ENCODE measurements at places on chromosomes 6 and 20.

- no peak for DNase-seq
Observed at GRCh38 chr6:46850792-46851191, 57.6 kb downstream of the MEP1A start.

DNA sequence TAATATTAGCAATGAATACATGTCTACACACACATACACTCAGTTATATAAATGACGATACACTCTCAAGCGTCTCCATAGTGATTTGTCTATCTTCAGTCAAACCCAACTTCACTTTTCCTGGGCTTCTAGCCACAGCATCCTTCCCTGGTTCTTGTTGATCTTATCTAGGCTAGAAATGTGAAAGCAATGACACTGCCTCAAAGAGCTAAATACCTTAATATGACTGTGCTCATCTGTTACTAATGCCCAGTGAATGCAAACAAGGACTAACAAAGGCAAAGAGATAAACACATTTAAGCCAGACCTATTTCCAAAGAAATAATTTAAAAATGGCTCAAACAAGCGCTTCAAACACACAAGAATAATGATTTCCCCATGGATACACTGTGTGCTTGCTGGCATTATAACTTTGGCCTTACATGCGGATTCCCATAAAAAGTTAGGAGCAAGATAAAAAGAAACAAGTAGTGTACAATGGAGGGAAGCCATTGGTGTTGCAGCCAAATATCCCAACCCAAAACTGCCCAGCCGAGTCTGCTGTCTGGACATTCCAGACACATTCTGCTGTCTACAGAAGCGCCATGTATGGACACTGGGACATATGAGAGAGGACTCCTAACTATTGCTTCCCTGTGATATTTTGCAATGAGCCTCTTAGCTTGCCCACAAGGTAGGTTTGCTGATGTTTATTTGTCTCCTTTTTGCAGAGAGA, 19.5 kb upstream of the DAAM2 start:
- DNase-seq = no peak

DNA sequence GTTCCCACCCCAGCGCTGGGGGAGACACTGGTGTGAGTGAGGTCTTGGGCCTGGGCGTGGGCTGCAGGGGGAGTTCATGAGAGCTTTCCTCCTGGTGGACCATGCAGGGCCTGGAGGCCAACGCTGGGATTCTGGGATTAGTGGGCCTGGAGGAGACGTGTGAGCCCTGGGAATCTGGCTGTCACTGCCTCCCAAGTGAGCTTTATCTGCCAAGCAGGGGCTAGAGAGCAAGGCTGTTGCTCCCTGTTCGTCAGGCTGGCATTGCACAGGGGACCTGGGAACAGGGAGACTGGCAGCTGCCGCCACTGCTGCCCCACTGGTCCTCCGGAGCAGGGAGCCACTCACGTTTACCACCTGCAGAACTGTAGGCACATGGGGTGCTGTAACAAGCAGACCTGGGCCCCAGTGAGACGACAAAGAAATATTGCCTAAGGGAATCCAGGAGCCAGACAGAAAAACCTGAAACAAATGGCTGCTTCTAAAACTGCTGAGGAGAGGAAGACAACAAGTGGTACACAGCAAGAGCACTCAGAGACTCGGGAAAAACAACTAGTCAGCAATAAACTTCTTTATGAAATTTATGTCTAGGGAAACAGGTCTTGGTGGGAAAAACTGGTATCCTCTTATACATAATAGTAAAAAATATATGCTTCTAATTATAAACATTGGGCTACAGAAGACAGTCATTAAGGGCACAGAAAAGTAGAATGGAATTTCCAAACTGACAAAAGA, 45.2 kb downstream of the PPP1R3G start:
- DNase-seq = no peak

DNA sequence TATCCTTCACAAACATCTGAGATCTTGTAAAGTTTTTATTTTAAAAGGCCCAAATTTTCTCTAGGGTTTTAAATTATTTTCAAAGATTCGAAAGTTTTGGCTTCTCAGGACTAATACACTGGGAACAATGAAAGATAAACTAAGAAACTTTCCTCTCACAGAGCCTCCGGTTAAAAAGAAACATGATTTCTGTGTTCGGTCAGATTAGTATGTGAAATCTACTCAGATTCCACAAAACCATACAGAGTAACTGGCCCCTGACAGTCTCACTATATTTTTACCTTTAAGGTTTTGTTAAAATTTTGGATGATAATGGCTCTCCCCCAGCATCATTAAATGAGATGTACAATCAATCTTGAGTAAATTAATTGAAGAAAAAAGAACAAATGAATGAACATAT, 471.0 kb downstream of the COL12A1 start:
- DNase-seq = no peak

DNA sequence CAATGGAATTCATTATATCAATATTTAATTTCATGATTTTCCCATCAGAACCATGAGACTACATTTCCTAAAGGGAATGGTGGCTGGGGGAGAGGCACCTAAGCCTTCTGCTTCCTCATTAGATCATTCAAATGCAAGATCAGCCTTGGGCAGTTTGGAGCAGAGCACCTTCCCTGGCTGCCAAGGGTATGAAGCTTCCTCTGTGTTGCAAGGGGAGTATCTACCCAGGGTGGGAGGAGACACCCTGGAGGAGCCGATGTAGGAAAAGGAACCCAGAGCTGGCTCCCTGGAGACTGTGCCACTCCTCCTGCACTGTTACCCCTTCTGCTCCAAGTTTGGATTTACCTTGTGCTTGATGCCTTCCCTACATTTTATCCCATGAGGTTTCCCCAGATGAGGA, 299.7 kb upstream of the PRDM1 start:
- no peak for DNase-seq

DNA sequence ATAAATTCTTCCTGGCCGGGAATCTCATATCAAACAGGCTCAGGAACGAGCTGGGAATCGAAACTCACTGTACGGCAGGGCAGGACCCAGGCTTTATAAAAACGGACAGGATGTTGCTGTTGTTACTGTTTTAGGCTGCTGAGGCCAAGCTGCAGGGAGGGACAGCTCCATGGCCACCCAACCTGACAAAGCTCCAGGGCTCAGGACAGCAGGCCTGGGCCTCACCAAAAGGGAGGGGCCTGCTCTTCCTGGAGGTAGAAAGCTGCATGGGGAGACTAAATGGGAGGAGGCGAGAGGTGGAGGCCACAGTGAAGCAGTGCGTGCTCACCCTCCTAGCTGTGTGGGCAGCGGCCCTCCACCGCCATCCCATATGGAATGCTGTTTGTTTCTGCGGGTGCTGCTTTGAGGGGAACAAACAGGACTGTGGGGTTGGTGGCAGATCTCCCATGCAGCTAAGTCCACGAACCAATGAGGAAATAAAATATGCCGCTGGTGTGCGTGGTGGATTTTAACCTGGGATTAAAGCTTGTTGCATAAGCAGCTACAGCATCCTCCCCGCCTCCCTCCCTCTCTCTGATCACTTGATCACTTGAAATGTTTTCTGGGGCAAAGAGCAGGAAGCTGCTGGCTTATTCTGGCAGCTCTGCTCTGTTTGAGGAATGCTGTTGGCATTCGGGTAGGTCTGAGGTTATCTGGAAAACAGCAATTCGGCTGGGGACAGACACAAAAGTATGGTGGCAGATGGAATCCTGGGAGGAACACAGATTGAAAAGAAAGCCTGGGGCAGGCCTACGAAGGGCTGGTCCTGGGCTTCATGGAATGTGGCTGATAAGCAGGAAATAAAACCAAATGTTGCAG, 2.4 kb upstream of the ZMYND8 start:
- no peak for DNase-seq

GRCh38 chr20:60073504-60073903, 115.3 kb downstream of the CDH26 start:
- no peak for DNase-seq

DNA sequence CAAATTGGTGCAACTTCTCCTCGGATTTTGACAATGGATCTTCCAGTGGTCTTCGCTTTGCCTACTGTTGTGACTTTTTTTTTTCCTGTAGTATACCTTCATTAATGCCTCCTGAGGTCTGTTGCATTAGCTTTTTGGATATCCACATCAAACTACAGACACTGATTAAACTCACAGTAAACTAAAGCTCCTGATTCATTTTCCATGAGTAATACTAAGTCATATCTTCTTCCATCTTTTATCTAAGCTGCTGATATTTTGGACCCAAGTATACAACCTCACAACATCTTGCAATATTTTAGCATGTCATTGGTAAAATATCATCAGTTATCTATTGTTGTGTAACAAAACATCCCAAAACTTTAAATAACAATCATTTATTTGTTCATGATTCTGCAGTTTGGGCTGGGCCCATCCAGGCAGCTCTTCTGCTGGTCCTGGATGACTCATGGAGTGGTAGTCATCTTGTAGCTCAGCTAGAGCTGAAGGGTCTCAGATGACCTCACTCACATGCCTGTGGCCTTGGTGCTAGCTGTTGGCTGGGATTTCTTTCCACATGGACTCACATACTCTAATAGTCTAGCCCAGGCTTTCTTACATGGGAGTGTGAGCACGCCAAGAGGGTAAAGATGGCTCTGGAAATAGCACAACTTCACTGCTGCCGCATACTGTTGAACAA, 78.3 kb upstream of the SRSF6 start:
- DNase-seq = no peak

DNA sequence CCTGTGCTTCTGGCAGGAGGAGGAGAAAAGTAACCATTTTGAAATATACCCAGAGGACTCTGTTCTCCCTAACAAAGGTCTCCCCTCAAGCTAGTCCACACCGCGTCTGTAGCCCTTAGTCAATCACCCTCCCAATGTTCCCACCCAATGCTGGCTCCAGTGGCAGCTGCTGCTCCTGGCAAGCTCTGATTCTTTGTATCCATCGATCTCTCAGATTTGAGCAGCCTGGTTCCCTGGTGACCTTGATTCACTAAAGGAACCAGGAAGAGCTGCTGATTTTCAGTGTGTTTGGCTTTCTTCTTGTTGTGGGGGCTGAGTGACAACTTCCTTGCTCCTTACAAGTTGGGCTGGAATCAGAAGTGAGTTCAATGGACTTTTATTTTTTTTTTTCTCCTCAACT, 68.5 kb downstream of the FOXC1 start:
- DNase-seq = no peak

- DNase-seq = no peak
Observed at GRCh38 chr6:40894962-40895799, 143.8 kb downstream of the UNC5CL start.

GRCh38 chr20:61556111-61556510, 304.1 kb downstream of the CDH4 start:
- no peak for DNase-seq

- DNase-seq = no peak
Observed at GRCh38 chr20:58967652-58968429, 13.2 kb upstream of the NELFCD start.

DNA sequence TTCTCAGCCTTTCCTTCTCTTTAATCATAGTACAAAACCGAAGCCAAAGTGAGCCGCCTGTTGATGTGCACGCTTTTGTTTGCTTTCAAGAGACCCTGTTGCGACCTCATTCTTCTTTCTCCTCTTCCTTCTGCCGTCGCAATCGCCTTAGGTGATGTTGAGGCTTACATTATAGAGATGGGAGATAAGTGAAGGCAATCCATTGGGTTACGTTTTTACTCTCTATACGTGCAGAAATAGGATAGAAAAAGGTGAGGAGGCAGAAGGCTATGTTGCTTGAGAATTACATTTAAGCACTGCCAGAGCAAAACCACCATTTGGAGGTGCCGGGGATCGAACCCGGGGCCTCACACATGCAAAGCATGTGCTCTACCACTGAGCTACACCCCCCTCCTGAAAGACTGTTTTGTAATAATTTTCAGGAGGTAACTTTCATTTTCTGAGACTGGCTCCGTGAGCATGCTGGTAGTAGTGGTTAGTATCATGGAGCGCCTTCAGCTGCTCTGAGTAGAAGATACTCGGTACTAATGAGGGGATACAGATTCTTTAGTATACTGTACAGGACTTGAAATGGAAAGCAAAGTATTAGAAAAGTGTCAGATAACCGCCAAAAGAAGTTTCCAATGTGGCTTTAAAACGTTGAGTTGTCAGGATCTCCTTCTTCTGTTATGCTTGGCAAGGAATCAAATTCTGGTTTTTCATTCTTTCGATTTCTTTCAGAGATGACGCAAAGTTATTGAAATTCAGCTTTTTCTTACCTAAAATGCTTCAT, 165.6 kb downstream of the TRIM27 start:
- DNase-seq = no peak

GRCh38 chr6:129194306-129194941, 311.5 kb downstream of the LAMA2 start:
- DNase-seq = no peak

DNA sequence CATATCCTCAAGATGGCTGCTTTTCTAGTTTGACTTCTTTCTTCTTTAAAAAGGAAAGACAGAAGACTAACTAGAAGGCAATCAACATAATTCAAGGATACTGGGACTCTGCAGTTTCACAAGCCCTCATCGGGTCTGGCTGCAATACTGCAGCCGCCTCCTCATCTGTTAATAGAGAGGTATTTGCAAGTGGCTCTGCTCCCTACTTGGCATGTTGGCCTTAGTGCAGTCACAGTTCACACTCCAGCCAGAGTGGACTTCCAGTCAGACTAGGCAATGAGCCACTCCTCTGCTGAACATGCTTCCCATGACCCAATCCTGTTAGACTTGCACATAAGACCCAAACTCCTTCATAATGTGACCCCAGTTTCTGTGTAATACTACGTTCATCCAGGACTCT, 141.9 kb upstream of the ENPP5 start:
- no peak for DNase-seq

DNA sequence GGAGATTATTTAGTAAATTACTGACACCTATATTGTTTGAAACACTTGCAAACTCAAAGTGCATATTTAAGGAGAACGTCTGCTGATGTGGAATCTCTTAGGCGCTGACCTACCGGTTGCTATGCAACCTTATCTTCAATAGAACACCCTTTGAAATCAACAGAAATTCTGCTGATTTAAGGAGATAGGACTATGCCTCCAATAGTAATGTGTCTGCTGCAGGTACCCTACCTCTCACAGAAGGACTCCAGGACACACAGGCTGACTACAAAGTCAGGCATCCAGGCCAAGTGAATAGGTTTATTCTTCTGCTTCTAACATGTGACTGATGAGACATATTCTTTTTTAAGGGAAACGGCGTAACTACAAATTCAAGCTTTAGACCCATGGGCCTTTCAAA, 311.7 kb downstream of the CBLN4 start:
- no peak for DNase-seq

DNA sequence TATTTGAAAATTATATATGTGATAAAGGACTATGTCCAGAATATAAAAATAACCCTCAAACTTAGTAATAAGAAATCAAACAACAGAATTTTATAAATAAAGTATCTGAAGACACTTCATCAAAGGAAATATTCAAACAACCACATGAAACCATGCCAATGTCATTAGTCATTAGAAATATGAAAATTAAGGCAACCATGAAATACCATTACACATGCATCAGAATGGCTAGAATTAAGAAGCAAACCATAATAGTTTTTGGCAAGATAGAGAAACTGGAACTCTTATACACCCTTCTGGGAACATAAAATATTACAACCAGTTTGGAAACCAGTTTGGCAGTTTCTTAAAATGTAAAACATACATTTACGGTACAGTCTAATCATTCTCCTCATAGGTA, 137.2 kb upstream of the ADGRB3 start:
- DNase-seq = no peak

DNA sequence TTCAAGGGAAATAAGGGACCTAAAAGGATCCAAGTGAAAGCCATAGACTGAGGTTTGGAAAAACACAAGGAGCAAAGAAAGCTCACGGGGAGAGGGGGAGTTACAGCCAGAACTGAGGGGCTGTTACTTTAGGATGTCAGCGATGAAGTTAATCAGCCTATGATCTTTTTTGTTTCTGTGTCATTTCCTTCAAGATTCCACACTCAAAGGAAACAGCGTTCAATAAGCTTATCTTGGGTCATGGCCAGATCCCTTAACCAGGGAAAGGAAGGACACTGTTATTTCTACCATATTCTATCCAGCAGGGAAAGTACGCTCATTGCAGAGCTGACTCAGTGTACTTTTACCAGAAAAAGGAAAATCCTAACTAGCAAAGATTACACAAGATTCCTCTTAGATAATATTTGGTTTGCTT, 132.8 kb downstream of the PFDN4 start:
- no peak for DNase-seq
